ENCODE measurements at places on chromosomes 7 and 10.

DNA sequence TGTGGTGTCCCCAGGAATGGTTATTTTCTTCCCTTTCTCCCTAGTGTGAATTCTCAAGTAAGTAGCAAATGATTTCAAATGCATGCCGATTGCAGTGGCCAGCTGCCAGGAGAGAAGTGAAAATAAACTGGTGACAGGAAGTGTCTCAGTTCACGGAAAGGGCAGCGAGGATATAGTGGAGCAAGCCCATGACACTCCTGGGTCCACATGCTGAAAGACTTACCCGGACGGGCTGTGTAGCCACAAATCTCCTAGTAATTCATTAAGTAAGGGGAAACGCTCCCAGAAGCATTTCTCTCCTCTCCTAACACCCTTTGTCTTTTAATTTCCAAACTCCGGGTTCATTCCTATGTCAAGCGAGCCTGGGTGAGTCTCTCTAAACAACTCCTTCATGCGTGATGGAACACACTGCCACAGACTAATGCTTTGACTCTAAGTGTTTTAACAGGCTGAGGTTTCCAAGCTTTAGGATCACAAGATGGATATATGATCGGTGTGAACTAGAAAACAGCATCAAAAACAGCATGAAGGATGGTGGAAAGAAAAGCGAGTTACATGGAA lies 125.6 kb downstream of the CYP26A1 start:
- DNase-seq: peak; percentile 6

GRCh38 chr10:8640301-8640700 lies 585.8 kb downstream of the GATA3 start:
- no peak for DNase-seq

DNA sequence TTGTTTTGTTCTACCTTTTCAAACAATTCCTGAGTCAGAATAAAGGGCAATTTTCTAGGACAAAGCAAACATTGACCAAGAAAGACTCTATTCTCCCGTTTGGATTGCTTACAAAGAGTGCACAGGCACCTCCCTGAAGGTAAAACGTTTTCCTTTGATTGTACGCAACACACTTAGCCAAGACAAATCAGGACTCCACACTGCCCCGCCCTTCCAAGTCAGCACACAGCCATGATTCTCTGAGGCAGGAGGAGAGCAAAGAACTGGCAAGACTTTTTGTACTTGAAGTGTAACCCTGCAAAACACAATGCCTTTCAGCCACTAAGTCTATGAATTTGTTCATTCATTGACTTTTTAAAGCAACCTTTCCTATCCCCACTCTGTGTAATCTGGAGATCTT lies 85.0 kb upstream of the FAM180A start:
- DNase-seq: no peak

DNA sequence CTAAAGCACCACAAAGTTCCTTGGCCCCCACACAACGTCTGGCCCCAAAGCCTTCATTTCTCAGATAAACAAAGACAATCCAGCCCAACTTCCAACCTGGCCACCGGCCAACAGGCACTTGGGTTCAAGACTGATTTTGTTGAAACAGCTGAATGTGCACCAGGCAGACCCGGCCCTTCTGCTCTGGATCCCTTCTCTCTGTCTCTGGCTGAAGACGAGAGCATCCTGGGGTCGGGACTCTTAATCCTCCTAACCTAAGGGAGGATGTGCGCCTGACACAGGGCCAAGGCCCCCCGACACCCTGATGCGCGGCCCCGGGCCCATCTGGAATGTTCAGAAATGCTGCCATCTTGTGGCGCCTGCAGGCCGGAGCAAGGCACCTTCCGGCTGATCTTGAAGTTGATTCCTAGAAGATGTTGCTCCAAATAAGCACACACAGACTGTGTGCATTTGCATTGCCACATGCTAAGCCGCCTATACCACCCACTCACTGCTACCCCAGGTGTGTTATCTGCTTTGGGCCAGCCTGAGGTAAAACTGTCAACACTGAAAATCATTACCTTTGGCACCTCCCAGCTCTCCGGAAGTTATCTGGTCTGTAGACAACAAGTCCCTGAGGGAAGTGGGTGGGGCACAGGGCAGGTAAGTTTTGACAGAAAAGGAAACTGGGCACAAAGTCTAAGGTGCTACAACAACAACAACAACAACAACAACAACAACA lies 98.4 kb upstream of the HABP2 start:
- DNase-seq: no peak

DNA sequence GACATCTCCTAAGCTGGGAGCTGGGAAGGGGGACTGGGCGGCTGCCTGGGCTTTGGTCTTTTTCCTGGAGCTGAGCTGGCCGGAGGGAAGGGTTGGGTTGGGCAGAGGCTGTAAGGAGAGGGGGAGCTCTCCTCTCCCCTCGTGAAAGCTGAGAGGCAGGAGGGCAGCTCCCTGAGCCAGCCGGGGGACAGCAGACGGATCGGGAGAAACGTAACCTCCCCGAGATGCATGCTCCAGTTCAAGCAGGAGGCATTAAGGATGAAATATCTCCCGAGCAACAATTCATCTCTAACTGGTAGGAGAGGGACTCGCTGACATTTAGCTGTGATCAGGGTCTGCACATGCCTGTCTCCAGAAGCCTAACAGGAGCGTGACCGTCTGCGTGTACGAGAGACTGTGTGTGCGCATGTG lies 19.9 kb upstream of the LBX1 start:
- no peak for DNase-seq
